ENCODE measurements at places on chromosomes 3 and 15.

GRCh38 chr3:175546115-175546514 is 687.0 kb downstream of the NAALADL2 start:
- no peak for DNase-seq

- no peak for DNase-seq
Measured at GRCh38 chr3:193049935-193050334, 132.3 kb upstream of the MB21D2 start.

DNA sequence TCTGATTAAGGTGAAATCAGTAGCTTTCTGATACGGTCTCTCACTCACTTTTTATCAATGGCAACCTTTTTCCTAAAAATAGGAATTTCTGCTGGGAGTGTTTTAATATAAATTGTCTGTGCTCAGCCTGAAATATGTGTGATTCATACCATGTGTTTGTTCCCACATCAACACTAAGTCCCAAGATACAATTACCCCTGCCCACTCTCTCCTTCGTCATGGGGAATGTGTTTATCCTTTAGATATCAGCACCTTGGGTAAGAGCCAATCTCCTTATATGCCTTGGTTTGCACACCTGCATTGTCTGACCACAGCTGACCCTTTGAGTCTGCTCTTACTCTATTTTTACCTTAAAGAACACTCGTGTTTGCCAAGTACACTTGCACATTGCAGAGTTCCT is 356.4 kb downstream of the LPP start:
- DNase-seq: no peak

DNA sequence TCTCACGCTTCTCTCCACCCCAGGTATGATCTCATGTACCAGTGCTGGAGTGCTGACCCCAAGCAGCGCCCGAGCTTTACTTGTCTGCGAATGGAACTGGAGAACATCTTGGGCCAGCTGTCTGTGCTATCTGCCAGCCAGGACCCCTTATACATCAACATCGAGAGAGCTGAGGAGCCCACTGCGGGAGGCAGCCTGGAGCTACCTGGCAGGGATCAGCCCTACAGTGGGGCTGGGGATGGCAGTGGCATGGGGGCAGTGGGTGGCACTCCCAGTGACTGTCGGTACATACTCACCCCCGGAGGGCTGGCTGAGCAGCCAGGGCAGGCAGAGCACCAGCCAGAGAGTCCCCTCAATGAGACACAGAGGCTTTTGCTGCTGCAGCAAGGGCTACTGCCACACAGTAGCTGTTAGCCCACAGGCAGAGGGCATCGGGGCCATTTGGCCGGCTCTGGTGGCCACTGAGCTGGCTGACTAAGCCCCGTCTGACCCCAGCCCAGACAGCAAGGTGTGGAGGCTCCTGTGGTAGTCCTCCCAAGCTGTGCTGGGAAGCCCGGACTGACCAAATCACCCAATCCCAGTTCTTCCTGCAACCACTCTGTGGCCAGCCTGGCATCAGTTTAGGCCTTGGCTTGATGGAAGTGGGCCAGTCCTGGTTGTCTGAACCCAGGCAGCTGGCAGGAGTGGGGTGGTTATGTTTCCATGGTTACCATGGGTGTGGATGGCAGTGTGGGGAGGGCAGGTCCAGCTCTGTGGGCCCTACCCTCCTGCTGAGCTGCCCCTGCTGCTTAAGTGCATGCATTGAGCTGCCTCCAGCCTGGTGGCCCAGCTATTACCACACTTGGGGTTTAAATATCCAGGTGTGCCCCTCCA is 19.1 kb downstream of the TYRO3 start:
- no peak for DNase-seq

DNA sequence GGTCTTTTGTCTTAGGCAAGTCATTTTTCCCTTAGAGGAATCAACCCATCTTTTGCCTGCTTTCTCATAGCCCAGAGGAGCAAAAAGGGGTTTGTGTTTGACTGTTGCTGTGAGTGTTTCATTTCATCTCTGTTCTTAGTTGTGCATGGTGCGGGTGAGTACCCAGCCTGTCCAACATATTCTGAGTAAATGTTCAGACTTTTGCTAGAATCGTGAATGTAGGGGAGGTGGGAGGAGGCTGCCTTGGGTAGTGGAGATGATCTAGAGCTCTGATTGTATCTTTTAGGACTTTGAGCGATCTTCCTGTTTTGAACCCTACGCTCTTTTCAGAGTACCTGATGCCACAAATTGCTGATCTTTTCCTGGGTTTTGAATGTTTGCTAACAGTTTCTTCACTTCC is 123.1 kb downstream of the ZNF609 start:
- no peak for DNase-seq

- DNase-seq: no peak
Measured at GRCh38 chr3:160047876-160048275, 59.2 kb downstream of the IL12A start.

GRCh38 chr3:67421912-67422311 is 232.5 kb downstream of the SUCLG2 start:
- no peak for DNase-seq

- no peak for DNase-seq
Measured at GRCh38 chr3:32481791-32482631, 20.6 kb downstream of the CMTM6 start.

DNA sequence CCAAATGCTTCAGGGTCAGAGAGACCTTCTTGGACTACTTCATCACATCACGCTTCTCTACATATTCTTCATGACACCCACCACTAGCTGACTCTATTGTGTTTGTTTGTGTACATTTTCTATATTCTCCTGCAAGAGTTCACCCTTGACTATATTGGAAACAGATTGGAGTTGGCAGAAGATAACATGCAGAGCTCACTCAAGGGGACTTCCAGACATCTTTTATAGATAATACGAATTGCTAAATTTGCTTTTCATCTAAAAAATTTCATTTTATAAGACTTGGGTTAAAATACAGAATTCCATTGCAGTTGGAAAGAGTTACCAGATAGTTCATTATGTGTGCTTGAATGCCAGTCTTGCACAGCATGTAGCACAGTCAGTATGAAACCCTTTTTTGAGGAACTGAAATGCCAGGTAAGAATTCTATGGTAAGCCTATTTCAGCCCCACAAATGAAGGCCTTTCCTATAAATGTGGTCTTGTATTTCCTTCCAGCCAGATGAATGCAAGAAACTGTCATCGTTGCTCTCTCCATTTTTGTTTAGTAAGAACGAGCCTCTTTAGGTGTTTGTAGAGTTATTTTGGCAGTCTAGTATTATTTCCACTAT is 177.6 kb downstream of the GHSR start:
- DNase-seq: no peak

GRCh38 chr3:58874795-58875194 is 175.0 kb downstream of the CFAP20DC start:
- DNase-seq: no peak

Data from NCI-H510A (cell line).